ENCODE measurements at places on chromosomes 4 and X. TPM values are rescaled to one million over a fixed set of nuclear protein-coding genes. Genes with fewer than 3 reads are reported as not detected.
A peak's percentile ranks its signal among the peaks of the same experiment; 100 is the strongest.

The PHOX2B gene
- total RNA-seq: not detected

DNA sequence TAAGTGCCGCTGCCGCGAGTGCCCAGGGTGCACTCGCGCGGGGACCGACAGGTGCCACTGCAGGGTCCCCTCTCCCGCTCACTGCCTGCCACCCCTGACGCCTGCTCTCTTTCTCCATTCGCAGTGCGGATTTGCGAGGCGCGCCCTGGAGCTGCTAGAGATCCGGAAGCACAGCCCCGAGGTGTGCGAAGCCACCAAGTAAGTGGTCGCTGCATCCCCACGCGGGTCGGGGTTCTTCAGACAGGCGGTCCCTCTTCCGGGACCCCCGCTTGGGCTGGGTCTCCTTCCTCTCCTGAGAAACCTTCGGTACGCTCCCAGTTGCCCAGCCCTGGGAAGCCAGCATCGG lies 547 bp downstream of the GUCY1A1 start:
- no peak overlapping the region for H3K27ac ChIP-seq
- peak overlapping the region; percentile 70 for H3K4me3 ChIP-seq
- H3K36me3 ChIP-seq: no peaks in the 10 kb centered on the region
- peak; percentile 37 for DNase-seq
- H3K27me3 ChIP-seq: no peaks in the 10 kb centered on the region

DNA sequence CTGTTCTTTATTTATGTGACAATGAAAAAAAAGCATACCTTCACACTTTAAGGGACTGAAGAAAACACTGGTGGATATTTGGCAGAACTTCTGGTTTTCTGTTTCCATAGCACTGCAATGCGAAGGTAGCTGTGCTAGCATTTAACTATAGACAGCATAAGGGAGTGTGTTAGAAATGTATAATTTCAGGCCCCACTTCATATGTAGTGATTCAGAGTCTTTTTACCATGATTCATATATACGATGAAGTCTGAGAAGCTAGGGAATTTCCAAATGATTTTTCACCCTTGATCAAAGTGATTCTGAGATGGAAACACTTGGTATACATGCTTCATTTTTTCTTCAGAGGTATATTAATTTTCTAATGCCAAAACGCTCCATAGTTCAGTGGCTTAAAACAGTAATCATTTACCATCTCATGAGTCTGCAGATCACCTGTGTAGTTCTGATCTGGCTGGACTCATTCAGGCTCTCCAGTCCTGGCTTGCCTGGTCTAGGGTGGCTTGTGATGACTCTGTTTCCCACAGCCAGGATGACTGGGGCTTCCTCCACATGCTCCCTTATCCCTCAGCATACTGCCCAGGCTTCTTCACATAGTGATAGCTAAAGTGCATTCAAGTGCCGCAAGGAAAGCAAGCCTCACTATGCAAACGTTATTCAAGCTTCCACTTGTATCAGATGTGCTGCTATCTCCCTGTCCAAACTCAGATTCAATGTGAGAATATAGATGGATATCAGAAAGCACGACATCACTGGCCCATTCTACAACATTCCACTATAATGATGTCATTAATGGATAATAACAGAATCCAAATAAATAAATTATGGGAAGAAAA lies 790.1 kb downstream of the TECRL start:
- no peaks in the 10 kb centered on the region for H3K36me3 ChIP-seq
- peaks cover 15% of the 10 kb centered on the region for H3K4me1 ChIP-seq
- peak overlapping the region; percentile 42 for H3K27ac ChIP-seq
- H3K27me3 ChIP-seq: no peaks in the 10 kb centered on the region
- DNase-seq: no peak

The VCX gene
- total RNA-seq: not detected

- H3K27ac ChIP-seq: no peak overlapping the region
- H3K4me3 ChIP-seq: no peak overlapping the region
- no peak for DNase-seq
- peaks cover 12% of the 10 kb centered on the region for H3K36me3 ChIP-seq
- no peaks in the 10 kb centered on the region for H3K4me1 ChIP-seq
These were observed 82.8 kb downstream of the DHRSX start for GRCh38 chrX:2418000-2418399.

DNA sequence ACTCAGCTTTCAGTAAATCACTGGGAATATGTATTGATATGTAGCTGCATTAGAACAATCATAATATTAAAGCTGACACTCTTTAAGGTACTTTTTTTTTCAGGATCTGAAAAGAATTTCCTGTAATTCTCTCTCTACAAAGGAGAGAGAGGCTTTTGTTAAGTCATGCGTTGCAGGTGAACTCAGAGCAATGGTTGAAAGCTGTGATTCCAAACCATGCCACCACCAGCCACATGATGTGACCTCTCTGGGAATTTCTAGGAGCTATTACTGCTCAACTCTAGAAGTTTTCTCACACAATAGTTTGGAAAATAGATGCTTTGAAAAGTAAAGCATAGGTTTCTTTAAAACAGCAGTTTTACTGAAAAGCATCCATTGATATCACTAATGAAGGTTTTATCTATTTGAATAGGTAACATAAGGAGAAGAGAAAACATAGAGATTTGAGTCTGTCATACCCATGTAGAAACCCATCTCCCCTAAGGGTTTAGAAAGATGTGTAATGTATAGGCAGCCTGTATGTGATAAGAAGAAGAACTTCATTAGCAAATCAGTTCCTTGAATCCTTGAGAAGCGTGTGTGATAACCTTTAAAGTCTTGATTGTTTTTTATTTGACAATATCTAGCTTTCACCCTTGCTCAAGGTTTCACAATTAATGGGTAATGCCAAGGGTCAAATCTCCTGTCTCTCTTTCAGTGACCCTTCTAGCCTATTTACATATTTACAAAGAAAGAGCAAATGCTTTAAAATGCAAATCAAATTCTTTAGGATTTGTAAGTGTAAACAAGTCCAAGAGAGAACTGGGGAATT lies 161.0 kb upstream of the ANKRD50 start:
- no peaks in the 10 kb centered on the region for H3K4me1 ChIP-seq
- H3K36me3 ChIP-seq: no peaks in the 10 kb centered on the region
- no peak overlapping the region for H3K27ac ChIP-seq
- no peak overlapping the region for H3K4me3 ChIP-seq

DNA sequence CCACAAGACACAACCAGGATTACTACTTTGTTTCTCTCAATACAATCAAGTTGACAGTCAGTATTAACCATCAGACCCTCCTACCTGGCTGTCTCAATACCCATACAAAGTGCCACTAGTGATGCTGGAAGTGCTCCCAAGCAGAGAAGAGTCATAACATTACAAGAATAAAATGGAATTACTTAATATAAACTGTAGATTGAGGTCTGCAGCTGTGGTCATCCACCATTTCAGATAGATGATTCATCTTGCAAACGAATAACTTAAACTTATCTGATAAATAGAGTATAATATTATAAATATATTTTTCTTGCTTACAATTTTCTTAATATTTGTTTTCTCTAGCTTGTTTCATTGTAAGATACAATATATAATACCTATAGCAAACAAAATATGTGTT lies 1034.2 kb upstream of the PCDH10 start:
- H3K27me3 ChIP-seq: no peaks in the 10 kb centered on the region
- no peaks in the 10 kb centered on the region for H3K4me1 ChIP-seq
- DNase-seq: no peak
- H3K27ac ChIP-seq: no peak overlapping the region
- H3K36me3 ChIP-seq: peaks cover 6% of the 10 kb centered on the region

- no peak for DNase-seq
- no peak overlapping the region for H3K4me3 ChIP-seq
- H3K4me1 ChIP-seq: peaks cover 4% of the 10 kb centered on the region
- H3K36me3 ChIP-seq: peaks cover 25% of the 10 kb centered on the region
- no peak overlapping the region for H3K27ac ChIP-seq
These were observed 15.8 kb downstream of the UBE2K start for GRCh38 chr4:39713691-39714090.

The RAB41 gene
- not detected for total RNA-seq

- H3K4me1 ChIP-seq: no peaks in the 10 kb centered on the region
- peaks cover 5% of the 10 kb centered on the region for H3K36me3 ChIP-seq
- DNase-seq: no peak
- no peak overlapping the region for H3K4me3 ChIP-seq
These were observed 16.9 kb downstream of the NAA11 start for GRCh38 chr4:79308971-79309370.

- DNase-seq: peak; percentile 61
- H3K27me3 ChIP-seq: peaks cover 36% of the 10 kb centered on the region
These were observed 9.5 kb downstream of the XPNPEP2 start for GRCh38 chrX:129748305-129748704.

DNA sequence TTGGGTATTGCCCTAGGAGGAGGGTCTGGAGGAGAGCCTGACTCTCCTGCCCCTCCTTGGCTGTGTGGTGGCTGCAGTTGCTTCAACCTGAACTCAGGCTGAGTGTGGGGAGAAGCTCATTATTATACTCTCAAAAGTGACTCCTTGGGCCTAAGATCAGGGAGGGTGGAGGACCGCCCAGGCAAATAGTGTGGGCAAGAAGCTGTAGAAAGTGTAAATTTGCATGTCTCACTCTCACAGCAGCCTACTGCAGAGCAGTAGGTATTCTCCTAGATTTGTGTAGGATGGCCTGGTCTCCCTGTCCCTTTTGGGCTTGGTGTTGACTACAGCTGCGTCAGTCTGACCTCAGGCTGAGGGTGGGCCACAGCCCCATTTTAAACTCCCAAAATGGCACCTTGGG lies 156.1 kb downstream of the ZNF330 start:
- no peak for DNase-seq
- H3K4me3 ChIP-seq: no peak overlapping the region

DNA sequence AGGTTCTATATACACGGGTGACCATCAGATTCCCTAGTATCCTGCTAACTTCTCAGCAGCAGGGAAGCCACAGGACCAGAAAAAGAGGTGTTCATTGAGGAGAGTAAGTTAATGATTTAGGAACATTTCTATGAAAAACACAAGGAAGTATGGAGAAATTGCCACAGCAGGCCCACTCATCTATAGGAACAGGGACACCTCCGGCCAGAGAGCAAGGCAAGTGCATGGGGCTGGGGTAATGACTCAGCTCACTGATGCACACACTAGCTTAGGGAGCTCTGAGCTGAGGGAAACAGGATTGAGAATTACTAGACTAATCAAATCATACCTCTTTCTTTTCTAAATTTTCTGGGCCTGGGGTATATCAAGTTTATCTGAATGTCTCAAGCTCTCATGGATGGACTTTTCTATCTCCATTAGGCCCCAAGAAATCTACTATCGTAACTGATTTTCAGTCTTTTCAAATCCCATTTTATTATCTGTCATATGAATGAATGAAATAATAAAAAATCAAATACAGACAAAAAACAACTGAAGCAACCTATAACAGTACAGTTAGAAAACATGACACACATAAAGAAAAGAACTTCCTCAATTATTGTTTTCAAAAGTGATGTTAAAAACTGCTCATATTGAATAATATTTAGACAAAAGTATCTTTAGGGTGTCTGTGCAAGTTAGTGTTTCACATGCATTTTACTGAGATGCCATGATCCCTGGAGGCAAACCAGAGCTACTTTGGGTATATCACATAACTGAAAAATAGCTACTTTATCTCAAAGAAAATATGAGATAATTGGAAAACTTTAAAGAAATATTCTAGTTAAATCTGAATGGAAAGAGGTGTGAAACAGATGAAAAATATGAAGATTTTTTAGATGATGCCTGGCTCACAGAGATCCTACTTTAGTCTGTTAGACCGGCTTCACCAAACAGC lies 89.8 kb downstream of the FBXO8 start:
- DNase-seq: no peak
- no peaks in the 10 kb centered on the region for H3K36me3 ChIP-seq
- no peak overlapping the region for H3K4me3 ChIP-seq
- peaks cover 60% of the 10 kb centered on the region for H3K27me3 ChIP-seq

All from MCF 10A (cell line).